ENCODE measurements at places on chromosomes 16 and 17. TPM values are rescaled to one million over a fixed set of nuclear protein-coding genes. Genes with fewer than 3 reads are reported as not detected.

DNA sequence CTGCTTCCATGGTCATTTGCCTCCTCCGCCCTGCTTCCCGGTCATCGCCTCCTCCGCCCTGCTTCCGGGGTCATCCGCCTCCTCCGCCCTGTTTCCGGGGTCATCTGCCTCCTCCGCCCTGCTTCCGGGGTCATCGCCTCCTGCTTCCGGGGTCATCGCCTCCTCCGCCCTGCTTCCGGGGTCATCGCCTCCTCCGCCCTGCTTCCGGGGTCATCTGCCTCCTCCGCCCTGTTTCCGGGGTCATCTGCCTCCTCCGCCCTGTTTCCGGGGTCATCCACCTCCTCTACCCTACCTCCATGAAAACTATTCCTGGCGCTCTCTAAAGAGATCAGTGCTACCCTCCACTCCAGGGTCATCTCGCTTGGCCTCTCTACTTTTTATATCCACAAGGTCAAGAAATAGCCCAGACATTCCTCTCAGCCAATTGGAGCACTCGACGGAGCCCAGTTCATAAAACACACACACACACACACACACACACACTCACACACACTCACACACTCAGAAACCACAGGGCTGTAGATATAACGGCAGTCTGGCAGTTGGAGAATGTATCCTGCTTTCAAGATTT lies 44.8 kb downstream of the TRARG1 start:
- DNase-seq, result no peak

GRCh38 chr17:27495460-27495859 lies 39.2 kb downstream of the KSR1 start:
- DNase-seq, result no peak

GRCh38 chr17:57561072-57561861 lies 183.8 kb downstream of the CCDC182 start:
- DNase-seq, result peak; percentile 80

- no peak for DNase-seq
Measured at GRCh38 chr17:66950886-66951604, 13.5 kb upstream of the CACNG4 start.

GRCh38 chr16:74309789-74310781 lies 13.5 kb downstream of the PSMD7 start:
- peak; percentile 20 for DNase-seq

GRCh38 chr17:74639704-74640151 lies 16.2 kb upstream of the CD300E start:
- DNase-seq, result no peak

DNA sequence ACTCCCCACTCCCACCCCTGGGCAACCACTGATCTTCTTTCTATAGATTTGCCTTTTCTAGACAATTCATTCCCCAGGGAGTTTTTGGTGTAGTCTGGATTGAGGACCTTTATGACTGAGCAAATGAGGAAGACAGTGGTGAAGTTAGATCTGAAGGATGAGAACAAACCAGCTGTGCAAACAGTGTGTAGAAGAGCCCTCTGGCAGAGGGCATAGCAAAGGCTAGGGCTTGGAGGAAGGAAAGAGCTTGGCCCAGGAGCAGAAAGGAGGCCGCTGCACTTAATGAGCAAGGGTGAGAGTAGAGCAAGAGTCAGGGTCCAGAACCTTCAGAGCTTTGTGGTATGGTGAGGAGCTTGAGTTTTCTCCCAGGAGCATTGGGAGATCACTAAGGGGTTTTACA lies 352.7 kb downstream of the CA10 start:
- DNase-seq, result no peak

DNA sequence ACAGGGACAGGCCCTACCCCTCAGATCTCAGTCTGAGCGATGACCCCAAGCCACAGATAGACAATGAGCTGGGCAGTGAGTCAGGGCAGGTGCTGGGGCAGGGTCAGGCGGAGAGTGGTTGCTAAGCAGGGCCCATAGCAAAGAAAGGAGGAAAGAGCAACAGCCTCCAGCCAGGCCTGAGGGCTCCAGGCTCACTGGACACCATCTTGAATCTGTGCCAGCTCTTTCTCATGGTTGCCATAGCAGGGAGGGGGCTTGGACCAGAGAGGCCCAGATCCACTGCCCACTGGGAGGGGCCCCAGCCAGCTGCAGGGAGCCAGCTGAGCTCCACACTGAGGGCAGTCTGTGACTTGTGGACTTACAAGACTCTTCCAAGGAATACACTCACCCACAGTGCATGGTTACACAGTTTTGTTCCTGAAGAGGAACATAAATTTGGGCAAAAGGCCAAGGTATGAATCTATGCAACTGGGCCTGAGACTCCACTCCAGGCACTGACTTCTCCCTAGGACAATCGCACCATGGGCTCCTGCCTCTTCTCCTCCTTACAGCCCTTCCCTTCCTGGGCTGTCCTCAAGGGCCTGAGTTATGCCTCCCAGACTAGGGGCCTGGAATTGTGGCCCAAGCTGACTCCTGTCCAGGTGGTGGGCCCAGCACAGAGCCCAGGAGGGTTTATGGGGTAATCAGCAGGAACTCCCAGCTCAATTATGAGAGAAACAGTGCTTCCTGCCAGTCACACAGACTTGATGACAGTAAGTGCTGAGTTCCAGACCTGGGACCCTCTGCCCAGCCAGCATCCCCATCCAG lies 59.9 kb downstream of the BEAN1 start:
- DNase-seq, result no peak

DNA sequence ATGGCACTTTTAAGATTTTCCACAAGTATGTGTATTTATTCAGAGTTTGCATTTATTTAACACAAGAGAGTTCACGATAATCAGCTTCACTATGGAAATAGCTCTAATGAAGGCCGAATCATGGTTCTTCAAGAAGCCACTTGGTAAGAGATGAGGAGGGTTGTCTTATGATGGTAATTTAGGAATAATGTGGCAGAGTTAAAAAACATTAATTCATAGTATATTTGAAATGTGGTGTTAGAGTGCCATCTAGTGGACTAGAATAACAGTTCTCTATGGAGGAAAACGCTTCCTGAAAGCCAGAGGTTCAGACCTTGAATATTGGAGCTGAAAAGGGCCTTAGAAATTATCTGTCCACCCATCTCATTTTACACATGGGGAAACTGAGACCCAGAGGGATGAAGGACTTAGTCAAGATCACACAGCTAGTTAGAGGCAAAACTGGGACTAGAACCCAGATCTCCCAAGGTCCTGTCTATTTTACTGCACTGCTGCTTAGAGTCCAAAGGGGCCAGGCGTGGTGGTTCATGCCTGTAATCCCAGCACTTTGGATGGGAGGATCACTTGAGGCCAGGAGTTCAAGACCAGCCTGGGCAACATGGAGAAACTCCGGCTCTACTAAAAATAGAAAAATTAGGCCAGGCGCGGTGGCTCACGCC lies 33.8 kb upstream of the KPNB1 start:
- peak; percentile 17 for DNase-seq

GRCh38 chr16:72789921-72790320 lies 258.0 kb downstream of the ZFHX3 start:
- DNase-seq, result no peak

Gene OR1E2
- polyA plus RNA-seq, result not detected

Gene KRTAP4-3
- not detected for polyA plus RNA-seq

Gene KRT32
- not detected for polyA plus RNA-seq

Gene USP43
- polyA plus RNA-seq, result 4.7 TPM

Measured in large intestine (tissue), 12 donors.